ENCODE measurements at places on chromosomes 5 and 9. TPM values are rescaled to one million over a fixed set of nuclear protein-coding genes. Genes with fewer than 3 reads are reported as not detected.
A peak's percentile ranks its signal among the peaks of the same experiment; 100 is the strongest.

- DNase-seq: no peak
These were observed 1.7 kb upstream of the SYNPO start for GRCh38 chr5:150638488-150639376.

DNA sequence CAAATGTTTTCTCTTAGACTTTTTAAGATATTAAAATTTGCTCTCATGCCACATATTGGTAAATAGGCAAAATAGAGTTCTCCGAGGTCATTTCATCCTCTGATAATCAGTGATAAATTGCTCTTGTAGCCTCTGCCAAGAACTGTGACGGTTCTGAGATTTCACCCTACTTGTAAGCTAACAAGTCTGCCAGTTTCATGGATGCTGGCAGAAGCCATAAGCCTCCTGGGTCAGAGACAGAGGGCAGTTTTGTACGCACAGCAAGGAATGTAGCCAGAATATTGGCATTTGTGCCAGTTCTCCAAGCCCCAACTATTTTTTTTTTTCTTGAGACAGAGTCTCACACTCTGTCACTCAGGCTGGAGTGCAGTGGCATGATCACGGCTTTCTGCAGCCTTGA lies 945.0 kb upstream of the WWC1 start:
- no peak for DNase-seq

GRCh38 chr5:89989776-89990175 lies 419.8 kb downstream of the CETN3 start:
- DNase-seq: no peak

DNA sequence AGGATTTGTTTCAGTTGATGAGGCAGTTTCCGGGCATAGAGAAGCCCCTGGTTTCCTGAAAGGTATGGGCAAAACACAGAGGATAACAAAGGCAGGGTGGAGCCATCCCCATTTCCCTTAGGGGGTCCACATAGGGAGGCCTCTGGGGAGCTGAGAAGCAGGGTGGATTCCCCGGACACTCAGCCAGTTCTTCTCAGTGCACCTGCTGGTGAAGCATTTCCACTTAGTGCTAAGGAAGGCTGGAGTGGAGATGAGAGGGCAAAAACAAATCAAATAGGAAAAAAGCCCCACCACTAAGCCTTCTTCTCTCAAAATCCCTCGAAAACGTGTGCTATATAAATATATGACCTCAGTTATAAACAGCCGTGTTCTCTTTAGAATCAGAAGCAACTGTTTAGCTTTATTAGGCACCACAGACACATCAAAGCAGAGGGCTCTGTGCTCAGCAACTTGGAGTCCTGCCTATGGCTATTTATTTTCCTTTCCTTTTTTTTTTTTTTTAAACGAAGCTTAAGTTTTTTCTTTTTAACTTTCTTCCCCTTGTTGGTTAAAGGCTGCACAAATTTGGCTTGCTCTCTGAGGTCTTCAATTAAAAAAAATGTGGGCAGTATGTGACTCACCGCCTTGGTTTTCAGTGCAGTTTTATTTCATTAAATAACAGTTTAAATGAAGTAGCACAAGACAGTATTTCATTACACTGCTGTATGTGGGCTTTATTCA lies 67.7 kb downstream of the PRDM6 start:
- no peak for DNase-seq

Gene PLCXD3
- 25.4 TPM for polyA plus RNA-seq

DNA sequence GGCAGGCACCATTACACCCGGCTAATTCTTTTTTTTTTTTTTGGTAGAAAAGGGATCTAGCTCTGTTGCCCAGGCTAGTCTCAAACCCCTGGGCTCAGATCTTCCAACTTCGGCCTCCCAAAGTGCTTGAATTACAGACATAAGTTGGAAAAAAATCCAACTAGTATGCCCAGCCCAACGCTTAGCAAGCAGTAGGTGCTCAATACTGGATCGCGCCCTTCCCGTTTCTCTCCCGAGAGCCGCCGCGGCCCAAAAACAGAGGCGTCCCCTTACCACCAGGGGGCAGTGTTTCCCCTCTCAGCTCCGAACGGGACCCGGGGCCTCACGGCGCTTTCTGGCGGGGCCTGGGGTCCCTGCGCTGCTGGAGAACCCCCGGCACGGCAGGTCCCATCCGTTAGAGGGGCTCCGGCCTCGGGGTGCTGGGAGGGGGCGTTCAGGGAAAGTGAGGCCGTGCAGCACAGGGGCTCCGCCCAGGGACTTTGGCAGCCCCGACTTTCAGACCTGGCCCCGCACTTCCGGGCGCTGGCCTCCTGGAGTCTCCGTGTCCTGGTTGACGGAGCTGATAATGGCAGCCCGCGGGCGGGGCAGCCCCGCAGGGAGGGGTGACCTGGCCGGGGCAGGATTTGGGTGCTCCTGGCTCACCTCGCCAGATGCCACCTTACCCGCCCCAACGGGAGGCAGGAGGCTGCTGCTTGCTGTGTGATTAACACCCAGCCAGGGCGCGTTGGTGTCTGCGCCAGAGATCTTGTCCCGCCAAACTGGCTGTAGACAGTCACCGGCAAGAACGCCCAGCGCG lies 15.2 kb downstream of the PTGES start:
- peak; percentile 87 for DNase-seq

Gene RICTOR
- polyA plus RNA-seq: 17.6 TPM

- peak; percentile 36 for DNase-seq
These were observed 102.4 kb downstream of the CDK5RAP2 start for GRCh38 chr9:120477534-120478001.

DNA sequence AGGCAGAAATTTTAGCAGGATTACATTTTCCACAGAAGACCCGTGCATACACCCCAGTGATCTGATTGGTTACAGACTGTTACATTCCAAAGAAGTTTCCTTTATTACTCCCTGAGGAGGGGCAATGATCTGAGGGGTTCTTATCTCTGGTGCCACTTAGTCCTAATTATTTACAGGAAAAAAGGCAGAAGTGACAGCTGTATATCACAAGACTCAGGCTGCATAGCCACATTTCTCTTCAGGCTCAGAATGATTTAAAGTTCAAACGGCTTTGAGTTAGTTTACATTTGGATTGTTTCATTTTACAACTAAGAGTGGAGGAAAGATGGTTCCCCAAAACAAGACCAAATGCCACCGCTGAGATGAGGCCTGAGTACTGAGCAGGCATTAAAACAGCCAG lies 17.3 kb downstream of the NAIF1 start:
- DNase-seq: no peak

- peak; percentile 77 for DNase-seq
These were observed at the start of gene SH2D3C for GRCh38 chr9:127778280-127779135. Gene SH2D3C, minus strand, starts transcription at chr9:127778666. Its CDS starts 39 bp downstream, at chr9:127778627.

DNA sequence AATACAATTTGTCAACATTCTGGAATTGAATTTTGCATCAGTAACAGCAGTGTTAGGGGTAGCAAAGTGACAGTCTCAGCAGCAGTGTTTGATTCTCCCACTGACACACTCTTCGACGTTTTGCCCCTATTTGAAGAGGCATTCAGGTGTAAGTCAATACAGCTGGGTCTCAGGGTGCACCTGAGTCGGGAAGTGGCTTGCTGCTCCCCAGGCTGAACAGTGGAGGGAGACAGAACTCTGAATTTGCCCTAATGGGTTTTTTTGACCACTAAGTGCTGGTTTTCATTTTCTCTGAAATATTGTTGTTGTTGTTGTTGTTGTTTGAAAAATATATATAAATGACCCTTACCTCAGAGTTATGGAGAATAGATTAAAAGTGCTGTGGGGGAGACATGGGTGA lies 223.2 kb downstream of the TLR4 start:
- DNase-seq: no peak

Gene LRRTM2
- polyA plus RNA-seq: 0.04 TPM

DNA sequence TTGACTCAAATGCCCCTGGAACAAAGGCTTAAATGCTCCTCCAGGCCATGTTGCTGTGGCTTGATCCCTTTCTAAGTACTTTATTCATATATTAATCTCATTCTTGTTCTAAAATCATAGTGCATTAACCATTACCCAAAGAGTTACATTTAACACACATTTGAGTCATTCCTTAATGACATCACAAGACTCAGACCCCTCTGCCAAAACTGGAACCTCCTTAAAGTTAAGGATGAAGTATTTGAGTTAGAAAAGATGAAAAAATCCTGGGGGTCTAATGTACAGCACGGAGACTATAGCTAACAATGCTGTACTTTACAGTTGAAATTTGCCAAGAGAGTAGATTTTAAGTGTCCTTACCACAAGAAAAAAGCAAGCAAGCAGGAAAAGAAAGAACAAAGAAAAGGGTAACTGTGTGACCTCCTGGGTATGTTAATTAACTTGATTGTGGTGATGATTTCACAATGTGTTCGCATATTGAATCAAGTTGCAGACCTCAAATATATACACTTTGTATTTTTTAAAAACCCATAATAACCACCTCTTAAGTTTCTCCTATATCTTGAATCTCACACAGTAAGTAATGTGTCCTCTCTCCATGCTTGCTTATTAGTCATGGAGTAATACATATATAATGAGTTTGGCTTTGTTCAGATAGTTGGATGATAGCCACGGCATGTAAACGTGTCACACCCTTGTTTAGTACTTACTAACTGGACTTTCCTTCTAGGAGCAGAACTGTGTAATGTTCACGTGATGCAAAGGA lies 376.9 kb downstream of the SEMA5A start:
- DNase-seq: no peak

- no peak for DNase-seq
These were observed 27.5 kb upstream of the SLC2A8 start for GRCh38 chr9:127369428-127369827.

DNA sequence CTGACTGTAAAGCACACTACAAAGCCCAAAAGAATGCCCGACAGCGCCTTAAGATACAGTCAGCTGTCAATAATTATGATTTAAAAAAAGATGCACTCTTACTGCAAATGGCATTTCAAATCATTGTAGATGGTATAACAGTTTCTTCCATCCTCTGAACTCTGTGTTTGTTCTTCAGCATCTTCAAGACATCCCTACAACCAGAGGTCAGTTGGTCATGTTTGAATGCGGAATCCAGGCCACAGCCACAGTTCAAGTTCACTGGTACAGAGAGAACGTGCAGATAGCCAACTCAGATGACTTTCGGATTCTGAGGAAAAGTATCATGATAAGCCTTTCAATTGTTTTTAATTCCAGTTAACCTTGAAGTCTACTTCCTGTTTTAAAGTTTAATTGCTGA lies 8.7 kb upstream of the MYOT start:
- DNase-seq: no peak

- DNase-seq: no peak
These were observed 2.0 kb downstream of the PROB1 start for GRCh38 chr5:139392678-139393496.
